ENCODE measurements at places on chromosomes 11 and 22. TPM values are rescaled to one million over a fixed set of nuclear protein-coding genes. Genes with fewer than 3 reads are reported as not detected.

DNA sequence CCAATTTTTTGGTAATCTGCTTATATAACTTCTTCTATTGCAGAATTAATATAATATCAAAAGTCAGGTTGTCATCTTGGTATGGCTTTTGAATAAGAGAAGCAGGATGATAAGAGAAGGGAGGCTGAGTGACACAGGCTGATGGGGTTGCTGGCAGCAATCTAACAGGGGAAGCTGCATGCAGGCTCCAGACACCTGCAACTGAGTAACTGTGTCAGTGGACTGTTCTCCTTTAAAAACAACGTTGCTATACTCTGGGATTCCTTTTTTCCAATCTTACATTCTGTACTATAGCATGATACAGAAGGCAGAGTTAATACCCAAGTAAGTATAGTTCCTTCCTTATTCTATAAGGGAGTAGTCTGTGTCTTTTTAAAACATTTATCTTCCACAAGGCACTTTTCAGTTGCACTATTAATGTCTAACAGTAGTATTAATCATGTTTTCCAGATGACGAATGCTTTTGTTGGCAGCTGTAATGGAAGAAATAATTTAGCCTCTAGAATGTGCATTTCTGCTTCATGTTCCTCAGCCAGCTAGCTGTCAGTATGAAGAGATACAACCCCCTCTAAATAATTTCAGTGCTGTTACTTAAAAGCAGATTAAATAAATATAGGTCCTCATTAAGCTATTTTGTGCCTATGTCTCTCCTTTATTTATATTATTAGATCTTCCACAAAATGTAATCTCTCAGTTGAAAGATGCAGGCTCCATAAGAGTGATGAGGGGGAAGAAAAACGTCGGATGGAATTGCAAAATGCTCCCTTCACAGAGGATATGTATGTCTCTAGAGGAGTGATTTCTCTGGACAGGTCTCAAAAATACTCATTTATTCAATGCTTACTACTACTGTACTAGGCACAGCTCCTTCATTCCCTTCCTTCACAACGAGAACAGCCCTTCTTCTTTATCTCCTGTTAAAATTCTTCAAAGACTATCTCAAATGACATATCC is 50.8 kb downstream of the ATG16L2 start:
- DNase-seq: peak; percentile 54
- H3K4me1 ChIP-seq: peaks cover 32% of the 10 kb centered on the region
- peak overlapping the region; percentile 74 for H3K27ac ChIP-seq
- no peaks in the 10 kb centered on the region for H3K27me3 ChIP-seq

- H3K36me3 ChIP-seq: peaks cover 61% of the 10 kb centered on the region
- H3K4me3 ChIP-seq: no peak overlapping the region
- no peak for DNase-seq
- H3K27me3 ChIP-seq: no peaks in the 10 kb centered on the region
- no peak overlapping the region for H3K27ac ChIP-seq
Observed at GRCh38 chr22:24331468-24332440, 61.1 kb downstream of the SPECC1L start.

GRCh38 chr11:103898065-103898464 is 138.4 kb upstream of the DDI1 start:
- no peaks in the 10 kb centered on the region for H3K36me3 ChIP-seq
- H3K4me1 ChIP-seq: peaks cover 12% of the 10 kb centered on the region
- no peak overlapping the region for H3K4me3 ChIP-seq
- no peak overlapping the region for H3K27ac ChIP-seq
- H3K27me3 ChIP-seq: no peaks in the 10 kb centered on the region
- no peak for DNase-seq

GRCh38 chr11:10329935-10330334 is 25.1 kb downstream of the ADM start:
- H3K4me1 ChIP-seq: peaks cover 36% of the 10 kb centered on the region
- DNase-seq: no peak
- H3K27me3 ChIP-seq: no peaks in the 10 kb centered on the region

DNA sequence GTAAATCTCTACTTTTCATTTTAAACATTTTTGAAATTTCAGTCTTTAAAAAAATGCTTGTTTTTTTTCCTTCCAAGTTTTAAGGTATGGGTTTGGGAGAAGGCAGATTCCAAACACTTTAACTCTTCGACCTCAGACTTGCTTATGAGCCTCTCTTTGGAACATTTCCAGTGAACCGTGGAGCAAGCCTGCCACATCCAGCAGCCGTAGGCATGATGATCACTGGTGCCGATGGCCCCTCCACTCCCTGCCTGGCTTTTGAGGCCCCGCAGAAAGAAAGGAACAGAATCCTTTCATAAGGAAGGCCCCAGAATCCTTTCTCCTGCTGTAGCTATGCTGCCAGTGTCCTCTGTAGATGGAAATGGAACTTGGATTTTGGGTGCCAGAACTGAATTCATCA is 50.7 kb downstream of the BMAL1 start:
- DNase-seq: no peak
- H3K4me3 ChIP-seq: no peak overlapping the region
- H3K27me3 ChIP-seq: no peaks in the 10 kb centered on the region
- H3K36me3 ChIP-seq: peaks cover 16% of the 10 kb centered on the region
- H3K4me1 ChIP-seq: peaks cover 47% of the 10 kb centered on the region
- no peak overlapping the region for H3K27ac ChIP-seq

DNA sequence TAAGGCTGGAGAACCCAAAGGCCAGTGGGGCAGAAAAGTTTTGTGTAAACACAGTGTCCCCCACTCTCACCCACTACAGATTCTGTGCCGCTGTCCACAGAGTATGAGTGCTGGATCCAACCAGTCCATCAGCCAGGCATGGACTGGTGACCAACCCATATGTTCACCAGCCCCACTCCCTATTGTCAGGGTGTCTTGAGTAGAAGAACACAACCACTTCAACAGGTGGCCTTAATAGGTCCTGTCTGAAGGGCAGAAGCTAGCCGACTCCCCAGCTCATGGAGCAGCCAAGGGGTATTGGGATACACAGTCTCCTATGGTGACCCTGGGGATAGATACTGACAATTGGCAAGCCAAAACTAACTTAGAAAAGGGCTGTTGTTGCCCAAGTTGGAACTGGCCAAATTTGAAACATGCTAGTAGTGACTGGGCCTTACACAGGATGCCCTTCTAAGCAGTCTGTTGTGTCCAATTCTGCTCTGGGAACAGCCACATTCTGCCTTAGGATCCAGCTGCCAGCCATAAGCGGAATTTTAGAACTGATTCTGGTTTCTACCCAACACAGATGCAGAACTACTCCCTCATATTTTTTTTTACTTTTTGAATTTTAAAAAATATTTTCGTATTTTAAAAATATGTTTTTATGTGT is 19.8 kb upstream of the PGM2L1 start:
- DNase-seq: no peak
- no peak overlapping the region for H3K4me3 ChIP-seq
- H3K36me3 ChIP-seq: no peaks in the 10 kb centered on the region

GRCh38 chr11:69061713-69062053 is 13.0 kb downstream of the TPCN2 start:
- no peak for DNase-seq
- no peaks in the 10 kb centered on the region for H3K4me1 ChIP-seq
- peaks cover 44% of the 10 kb centered on the region for H3K36me3 ChIP-seq
- H3K27ac ChIP-seq: no peak overlapping the region
- no peaks in the 10 kb centered on the region for H3K27me3 ChIP-seq

GRCh38 chr22:33012833-33013450 is 45.2 kb downstream of the SYN3 start:
- no peaks in the 10 kb centered on the region for H3K36me3 ChIP-seq
- no peaks in the 10 kb centered on the region for H3K27me3 ChIP-seq
- no peak overlapping the region for H3K4me3 ChIP-seq
- no peak for DNase-seq
- H3K4me1 ChIP-seq: no peaks in the 10 kb centered on the region

- H3K4me3 ChIP-seq: no peak overlapping the region
- H3K27me3 ChIP-seq: no peaks in the 10 kb centered on the region
- no peak for DNase-seq
- no peak overlapping the region for H3K27ac ChIP-seq
Observed at GRCh38 chr22:44847892-44848291, 95.5 kb downstream of the ARHGAP8 start.

GRCh38 chr11:128618603-128619002 is 31.2 kb upstream of the ETS1 start:
- no peaks in the 10 kb centered on the region for H3K36me3 ChIP-seq
- no peak overlapping the region for H3K4me3 ChIP-seq
- no peak for DNase-seq
- no peaks in the 10 kb centered on the region for H3K27me3 ChIP-seq
- H3K27ac ChIP-seq: no peak overlapping the region
- H3K4me1 ChIP-seq: peaks cover 7% of the 10 kb centered on the region

DNA sequence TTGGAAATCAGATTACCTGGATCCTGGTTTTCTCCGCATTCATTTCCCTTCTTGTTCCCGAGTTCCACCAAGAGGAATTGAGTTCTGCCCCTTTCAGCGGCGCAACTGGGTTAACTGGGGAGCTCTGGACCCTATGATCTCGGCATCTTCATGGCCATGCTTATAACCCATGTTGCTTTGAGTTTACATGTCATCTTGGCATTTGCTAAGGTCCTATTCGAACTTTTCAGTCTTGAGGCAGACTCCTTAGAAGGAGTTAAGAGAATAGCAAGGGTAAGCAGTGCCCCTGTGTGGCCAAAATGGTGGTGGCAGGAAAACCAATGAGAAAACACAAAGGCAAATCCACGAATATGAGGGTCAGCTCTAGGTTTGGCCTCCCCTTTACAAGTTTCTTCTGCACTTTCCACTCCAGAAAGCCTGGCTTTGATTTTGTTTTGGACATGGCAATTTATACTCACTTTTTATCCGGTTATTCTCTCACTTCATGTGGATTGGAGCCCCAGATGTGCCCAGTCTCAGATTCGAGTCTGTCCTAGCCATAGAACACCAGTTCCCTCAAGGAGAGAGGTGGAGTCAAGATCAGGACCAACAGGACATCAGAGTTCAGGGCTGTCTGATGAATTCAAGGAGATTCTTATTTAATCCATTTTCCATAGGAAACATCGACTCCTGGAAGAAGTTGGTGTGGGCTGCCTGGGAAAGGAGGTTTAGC is 55.3 kb upstream of the FBXO3 start:
- H3K36me3 ChIP-seq: no peaks in the 10 kb centered on the region
- H3K4me3 ChIP-seq: peak overlapping the region; percentile 19
- peaks cover 8% of the 10 kb centered on the region for H3K4me1 ChIP-seq

- peaks cover 7% of the 10 kb centered on the region for H3K27me3 ChIP-seq
- no peaks in the 10 kb centered on the region for H3K4me1 ChIP-seq
- H3K27ac ChIP-seq: no peak overlapping the region
- H3K36me3 ChIP-seq: no peaks in the 10 kb centered on the region
- no peak for DNase-seq
Observed at GRCh38 chr22:48222742-48223487, 1460.5 kb downstream of the TBC1D22A start.

- H3K36me3 ChIP-seq: no peaks in the 10 kb centered on the region
- DNase-seq: no peak
- H3K4me1 ChIP-seq: no peaks in the 10 kb centered on the region
- no peak overlapping the region for H3K4me3 ChIP-seq
Observed at GRCh38 chr22:32515084-32515483, 40.5 kb downstream of the FBXO7 start.

DNA sequence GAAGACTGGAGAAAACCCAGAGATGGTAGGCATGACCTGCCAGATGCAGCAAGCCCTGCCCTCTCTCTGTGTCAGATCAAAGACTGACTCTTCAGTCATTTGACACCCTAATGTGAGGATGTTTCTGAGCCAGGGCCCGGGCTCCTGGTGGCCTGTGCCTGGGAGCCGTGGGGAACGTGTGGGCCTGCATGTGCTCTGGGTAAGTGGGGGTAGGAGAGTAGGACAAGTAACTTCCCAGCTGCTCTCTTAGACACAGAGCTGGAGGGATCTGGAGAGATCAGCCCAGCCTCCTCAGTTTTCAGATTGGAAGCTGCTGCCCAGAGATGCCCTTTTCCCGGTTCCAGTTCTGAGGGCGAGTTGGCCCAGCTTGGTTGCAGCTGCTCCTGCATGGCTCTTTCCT is 110.8 kb downstream of the TEAD1 start:
- no peaks in the 10 kb centered on the region for H3K27me3 ChIP-seq
- no peak overlapping the region for H3K27ac ChIP-seq
- H3K4me1 ChIP-seq: no peaks in the 10 kb centered on the region
- DNase-seq: peak; percentile 26

GRCh38 chr11:120601536-120601935 is 90.0 kb downstream of the GRIK4 start:
- no peak overlapping the region for H3K4me3 ChIP-seq
- no peaks in the 10 kb centered on the region for H3K36me3 ChIP-seq
- H3K27me3 ChIP-seq: no peaks in the 10 kb centered on the region
- H3K4me1 ChIP-seq: no peaks in the 10 kb centered on the region
- no peak for DNase-seq

DNA sequence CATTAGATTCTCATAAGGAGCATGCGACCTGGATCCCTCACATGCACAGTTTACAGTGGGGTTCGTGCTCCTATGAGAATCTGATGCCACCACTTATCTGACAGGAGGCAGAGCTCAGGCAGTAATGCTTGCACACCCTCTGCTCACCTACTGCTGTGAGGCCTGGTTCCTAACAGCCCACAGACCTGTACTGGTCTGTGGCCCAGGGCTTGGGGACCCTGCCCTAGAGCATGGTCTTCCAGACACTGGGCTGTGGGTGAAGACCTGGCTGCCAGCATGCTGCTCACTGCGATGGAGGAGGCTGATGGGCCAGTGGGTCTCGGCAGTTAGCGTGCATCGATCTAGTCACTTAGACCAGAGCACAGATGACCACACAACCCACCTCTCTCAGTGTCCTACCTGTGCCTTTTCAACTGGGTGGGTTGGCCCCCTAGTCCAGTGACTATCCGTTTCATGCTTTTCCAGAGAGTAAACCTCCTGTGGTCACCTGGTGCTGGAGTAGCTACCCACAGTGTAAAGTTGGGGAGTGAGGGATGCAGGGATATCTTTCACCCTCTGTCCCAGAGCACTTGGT is 21.1 kb downstream of the MED15 start:
- no peak overlapping the region for H3K27ac ChIP-seq
- H3K4me1 ChIP-seq: peaks cover 87% of the 10 kb centered on the region
- H3K36me3 ChIP-seq: no peaks in the 10 kb centered on the region
- H3K27me3 ChIP-seq: no peaks in the 10 kb centered on the region
- DNase-seq: no peak

DNA sequence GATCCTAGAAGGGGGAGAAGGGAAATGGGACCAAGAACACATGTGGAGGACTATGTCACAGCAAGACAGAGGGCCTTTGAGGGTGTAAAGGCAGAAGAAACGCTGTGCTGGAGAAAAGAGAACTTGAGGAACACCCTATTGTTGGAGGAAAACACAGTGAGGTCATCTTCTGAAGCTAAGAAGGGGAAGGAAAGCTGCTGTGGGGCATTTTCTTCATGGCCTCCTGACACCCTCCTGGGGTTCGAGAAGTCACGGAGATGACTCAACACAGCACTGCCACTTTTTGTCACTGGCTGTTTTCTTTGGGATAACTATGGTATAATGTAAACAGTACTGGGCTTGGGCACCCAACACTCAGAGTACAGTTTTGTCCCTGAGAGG is 492.6 kb upstream of the CADM1 start:
- H3K27me3 ChIP-seq: no peaks in the 10 kb centered on the region
- DNase-seq: no peak
- no peaks in the 10 kb centered on the region for H3K36me3 ChIP-seq
- no peak overlapping the region for H3K4me3 ChIP-seq

The OR2D2 gene
- not detected for total RNA-seq

The GGT5 gene
- total RNA-seq: 17.7 TPM

The C11orf16 gene
- not detected for total RNA-seq

The ARRB1 gene
- total RNA-seq: 16.4 TPM

The OR56A1 gene
- not detected for total RNA-seq

The BATF2 gene
- 3.1 TPM for total RNA-seq

The FAM227A gene
- 0.56 TPM for total RNA-seq

The OR4C5 gene
- not detected for total RNA-seq

The OR6A2 gene
- not detected for total RNA-seq

The PELI3 gene
- total RNA-seq: 6.6 TPM

The OR4D5 gene
- not detected for total RNA-seq
